Right ventricle myocardium superior (tissue), 1 donor: ENCODE measurements at places on chromosomes 2 and 18. TPM values are rescaled to one million over a fixed set of nuclear protein-coding genes. Genes with fewer than 3 reads are reported as not detected.

TRIM54 gene
- total RNA-seq, result 301 TPM

- no peak for DNase-seq
Observed at GRCh38 chr2:26555246-26556133, 77.6 kb upstream of the OTOF start.

DNA sequence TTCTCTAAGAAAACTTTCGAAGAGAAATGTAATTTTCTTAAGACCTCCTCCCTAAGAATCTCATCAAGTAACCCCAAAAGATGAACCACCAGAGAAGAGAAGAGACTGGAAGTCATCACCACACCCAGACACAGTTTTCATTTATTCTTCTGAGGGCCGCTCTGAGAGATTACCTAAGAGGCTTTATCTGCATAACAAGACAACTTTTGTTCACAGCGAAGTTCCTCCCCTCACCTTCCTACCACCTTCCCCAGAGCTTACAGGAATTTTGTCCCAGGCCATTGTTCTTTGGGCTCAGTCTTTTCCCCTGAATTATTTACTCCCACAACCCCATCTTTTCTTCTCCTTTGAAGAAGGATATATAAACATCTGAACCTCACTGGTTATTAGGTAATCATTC is 92.8 kb downstream of the AKAIN1 start:
- DNase-seq, result no peak

DNA sequence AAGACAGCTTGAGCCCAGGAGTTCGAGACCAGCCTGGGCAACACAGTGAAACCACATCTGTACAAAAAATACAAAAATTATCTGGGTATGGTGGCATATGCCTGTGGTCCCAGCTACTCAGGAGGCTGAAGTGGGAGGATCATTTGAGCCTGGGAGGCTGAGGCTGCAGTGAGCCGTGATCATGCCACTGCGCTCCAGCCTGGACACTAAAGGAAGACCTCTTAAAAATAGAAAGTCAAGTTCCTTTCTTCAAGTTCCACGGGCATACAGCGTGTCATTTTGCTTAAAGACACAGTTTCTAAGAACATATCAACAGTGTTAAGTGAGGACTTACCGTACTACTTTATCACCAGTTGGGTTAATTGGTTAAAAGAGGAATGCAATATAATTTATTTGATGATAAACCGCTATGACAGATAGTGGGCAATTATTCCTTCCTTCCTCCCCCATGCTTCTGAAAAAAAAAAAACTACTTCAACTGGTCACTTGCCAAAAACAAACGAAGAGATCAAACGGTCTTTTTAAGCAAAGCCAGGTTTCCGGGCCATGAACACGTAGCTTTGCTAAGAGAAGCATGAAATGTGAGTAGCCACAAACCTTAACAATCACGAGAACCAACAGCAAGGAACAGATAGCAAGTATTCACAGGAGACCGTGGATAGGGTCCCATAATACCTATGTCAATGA is 21.4 kb downstream of the AP1S3 start:
- no peak for DNase-seq

- no peak for DNase-seq
Observed at GRCh38 chr2:8442833-8443486, 238.9 kb upstream of the ID2 start.

GRCh38 chr2:124120246-124120645 is 95.2 kb downstream of the CNTNAP5 start:
- DNase-seq, result no peak

- DNase-seq, result no peak
Observed at GRCh38 chr2:127153691-127154158, 46.8 kb upstream of the BIN1 start.

- DNase-seq, result no peak
Observed at GRCh38 chr2:169877398-169877797, 50.1 kb downstream of the UBR3 start.

DNA sequence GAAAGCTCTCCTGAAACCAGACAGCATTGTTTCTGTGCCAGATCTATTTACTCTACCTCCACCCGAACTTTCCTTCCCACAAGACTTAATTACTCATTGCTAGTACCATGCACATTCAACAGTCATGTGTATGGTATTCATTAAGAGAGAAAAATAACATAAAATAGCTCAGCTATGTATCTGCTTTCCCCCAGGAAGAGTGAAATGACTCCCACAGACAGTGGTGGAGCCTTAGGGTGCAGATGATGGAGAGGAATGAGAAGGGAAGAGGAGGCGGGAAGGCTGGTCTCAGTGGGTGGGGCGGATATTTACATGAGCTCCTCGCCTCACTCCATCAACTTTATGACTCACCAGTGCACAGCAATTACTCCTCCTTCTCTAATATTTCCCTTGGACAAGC is 724.5 kb downstream of the EPHA4 start:
- DNase-seq, result no peak

MC5R gene
- total RNA-seq, result not detected

RASGRP3 gene
- total RNA-seq, result 53.1 TPM

- DNase-seq, result no peak
Observed at GRCh38 chr18:53458268-53458667, 766.2 kb downstream of the MBD2 start.

NYAP2 gene
- total RNA-seq, result not detected

ZAP70 gene
- total RNA-seq, result 0.70 TPM

CAVIN2 gene
- 104 TPM for total RNA-seq

DNA sequence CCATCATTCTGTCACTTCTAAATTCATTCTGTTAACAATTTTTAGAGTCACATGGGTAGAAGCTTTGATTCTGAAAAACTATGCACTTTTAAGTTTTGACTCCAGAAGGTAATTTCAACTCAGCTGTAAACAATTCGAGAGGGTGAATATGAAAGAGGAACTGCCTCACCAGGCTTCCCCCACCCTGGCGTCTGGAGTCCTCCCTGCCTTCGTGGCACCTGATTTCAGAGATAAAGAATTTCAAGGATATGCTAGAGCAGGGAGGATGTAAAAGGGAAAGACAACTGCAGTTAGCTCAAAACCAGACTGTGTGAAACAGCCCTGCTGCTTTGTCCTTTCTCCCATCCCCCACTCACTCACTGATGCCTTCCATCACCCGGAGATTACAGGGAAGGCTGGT is 40.7 kb downstream of the ONECUT2 start:
- no peak for DNase-seq

DNA sequence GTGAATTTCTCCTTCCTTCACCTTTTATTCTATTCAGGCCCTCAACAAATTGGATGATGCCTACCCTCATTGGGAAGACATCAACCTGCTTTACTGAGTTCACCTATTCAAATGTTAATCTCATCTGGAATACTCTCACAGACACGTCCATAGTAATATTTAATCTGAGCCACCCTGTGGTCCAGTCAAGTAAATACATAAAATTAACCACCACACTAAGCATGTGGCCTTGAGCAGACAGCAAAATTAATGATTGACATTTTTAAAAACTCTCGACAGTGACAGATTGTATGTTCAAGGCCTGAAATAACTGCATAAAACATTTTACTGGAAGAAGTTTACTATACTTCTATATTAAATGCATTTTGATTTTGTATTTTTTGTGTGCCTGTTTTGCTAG is 540.6 kb upstream of the GCFC2 start:
- no peak for DNase-seq

KCNG2 gene
- total RNA-seq, result not detected

SKA1 gene
- total RNA-seq, result 0.65 TPM

DNA sequence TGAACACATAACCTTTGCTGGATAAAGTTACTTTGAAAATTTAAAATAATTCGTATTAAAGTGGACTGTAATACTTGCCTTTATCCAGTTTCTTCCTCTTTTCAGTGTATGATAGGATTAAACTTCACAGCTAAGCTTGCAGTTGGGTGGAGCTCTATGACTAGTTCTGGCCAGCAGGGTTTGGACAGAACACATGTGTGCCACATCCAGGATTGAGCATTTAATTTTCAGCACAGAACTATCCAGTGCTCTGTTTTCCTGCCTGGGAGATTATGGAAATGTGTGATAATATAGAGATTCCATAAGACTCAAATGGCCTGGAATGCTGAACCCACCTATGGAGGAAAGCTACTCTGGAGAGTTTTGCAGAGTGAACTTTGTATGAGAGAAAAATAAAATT is 200.2 kb downstream of the OSR1 start:
- DNase-seq, result no peak

KHK gene
- 3.3 TPM for total RNA-seq

- no peak for DNase-seq
Observed at GRCh38 chr2:29871541-29871940, 49.8 kb downstream of the ALK start.

DNA sequence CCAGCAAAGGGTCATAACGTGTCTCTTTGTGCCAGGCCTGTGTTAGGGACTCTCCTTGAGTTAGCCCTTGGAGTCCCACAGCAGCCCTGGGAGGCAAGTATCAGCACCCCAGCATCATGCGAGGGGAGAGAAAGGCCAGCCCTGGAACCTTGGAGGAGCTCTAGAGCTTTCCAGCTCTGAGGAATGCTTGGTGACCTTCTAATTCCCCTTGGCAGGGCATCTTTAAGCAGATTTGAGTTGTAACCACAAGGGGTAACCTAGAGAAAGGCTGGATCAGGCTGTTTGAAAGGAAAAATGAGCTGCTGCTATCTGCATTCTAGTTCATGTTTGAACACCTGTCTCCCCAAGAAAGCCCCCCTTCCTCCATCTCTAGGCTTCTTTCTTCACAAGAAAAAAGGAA is 23.8 kb upstream of the ODC1 start:
- no peak for DNase-seq

SMYD1 gene
- total RNA-seq, result 468 TPM

DNA sequence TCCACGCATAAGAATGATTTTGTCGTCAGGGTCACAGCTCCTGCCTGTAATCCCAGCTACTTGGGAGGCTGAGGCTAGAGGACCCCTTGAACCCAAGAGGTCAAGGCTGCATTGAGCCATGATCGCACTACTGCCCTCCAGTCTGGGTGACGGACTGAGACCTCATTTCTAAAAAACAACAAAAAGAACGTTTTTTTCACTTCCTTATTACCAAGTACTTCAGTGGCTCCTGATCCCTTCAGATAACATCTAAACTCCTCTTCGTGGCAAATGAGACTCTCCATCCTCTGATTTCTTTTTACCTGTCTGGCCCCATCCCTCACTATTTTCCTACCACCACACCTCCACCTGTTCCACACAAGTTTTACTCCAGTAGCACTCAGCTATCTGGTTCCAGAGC is 105.4 kb upstream of the TLK1 start:
- DNase-seq, result no peak

- peak; percentile 60 for DNase-seq
Observed at GRCh38 chr2:216992056-216992675, 132.3 kb upstream of the TNP1 start.

GRCh38 chr18:74368901-74369705 is 53.5 kb downstream of the C18orf63 start:
- DNase-seq, result no peak

DYSF gene
- 45.8 TPM for total RNA-seq

UGT1A3 gene
- total RNA-seq, result not detected

DNA sequence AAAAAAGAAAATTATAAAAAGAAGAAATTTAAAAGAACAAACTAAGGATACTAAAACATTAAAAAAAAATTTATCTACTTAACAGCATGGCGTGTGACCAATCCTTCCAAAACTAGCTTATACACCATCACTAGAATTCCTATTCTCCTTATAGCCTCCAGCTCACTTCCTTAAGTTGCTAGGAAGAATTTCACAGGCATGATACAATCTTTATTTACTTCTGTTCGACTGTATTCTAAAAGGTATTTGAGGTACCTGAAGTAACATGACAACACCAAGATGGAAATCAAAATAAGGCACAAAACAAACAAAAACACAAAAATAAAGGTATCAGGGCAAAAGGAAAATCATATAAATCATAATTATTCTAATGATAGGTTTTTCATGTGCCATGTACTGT is 360.7 kb downstream of the FIGN start:
- no peak for DNase-seq

GRCh38 chr2:11758647-11759046 is 12.2 kb downstream of the LPIN1 start:
- DNase-seq, result no peak

- DNase-seq, result no peak
Observed at GRCh38 chr18:62659698-62660097, 55.6 kb upstream of the PHLPP1 start.

- DNase-seq, result no peak
Observed at GRCh38 chr2:147101941-147102790, 742.7 kb upstream of the ACVR2A start.

SIX3 gene
- not detected for total RNA-seq
